Endothelial cell of umbilical vein (primary cell): ENCODE measurements at places on chromosomes 7 and 10.
A peak's percentile ranks its signal among the peaks of the same experiment; 100 is the strongest.

- DNase-seq = no peak
Observed at GRCh38 chr7:4838626-4839334, 23.1 kb downstream of the PAPOLB start.

GRCh38 chr7:159125104-159125954 is 19.3 kb downstream of the VIPR2 start:
- DNase-seq = no peak

DNA sequence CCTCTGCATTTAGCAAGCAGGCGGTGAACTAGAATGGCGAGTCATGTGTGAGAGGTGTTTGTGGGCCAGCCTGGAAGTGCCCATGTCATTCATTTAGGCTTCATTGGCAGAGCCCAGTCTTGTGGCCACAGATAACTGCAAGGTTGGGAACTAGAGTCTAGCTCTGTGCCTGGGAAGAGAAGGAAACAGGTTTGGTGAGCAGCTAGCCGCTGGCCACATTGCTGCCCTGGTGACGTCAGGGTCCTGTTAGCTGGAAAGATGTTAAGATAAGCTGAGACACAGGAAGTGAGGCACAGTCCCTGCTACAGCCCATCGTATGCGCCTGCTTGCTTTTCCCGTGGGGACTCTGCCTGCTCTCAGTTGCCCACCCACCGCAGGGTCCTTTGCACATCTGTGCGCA is 185.5 kb downstream of the CAMK1D start:
- DNase-seq = no peak

DNA sequence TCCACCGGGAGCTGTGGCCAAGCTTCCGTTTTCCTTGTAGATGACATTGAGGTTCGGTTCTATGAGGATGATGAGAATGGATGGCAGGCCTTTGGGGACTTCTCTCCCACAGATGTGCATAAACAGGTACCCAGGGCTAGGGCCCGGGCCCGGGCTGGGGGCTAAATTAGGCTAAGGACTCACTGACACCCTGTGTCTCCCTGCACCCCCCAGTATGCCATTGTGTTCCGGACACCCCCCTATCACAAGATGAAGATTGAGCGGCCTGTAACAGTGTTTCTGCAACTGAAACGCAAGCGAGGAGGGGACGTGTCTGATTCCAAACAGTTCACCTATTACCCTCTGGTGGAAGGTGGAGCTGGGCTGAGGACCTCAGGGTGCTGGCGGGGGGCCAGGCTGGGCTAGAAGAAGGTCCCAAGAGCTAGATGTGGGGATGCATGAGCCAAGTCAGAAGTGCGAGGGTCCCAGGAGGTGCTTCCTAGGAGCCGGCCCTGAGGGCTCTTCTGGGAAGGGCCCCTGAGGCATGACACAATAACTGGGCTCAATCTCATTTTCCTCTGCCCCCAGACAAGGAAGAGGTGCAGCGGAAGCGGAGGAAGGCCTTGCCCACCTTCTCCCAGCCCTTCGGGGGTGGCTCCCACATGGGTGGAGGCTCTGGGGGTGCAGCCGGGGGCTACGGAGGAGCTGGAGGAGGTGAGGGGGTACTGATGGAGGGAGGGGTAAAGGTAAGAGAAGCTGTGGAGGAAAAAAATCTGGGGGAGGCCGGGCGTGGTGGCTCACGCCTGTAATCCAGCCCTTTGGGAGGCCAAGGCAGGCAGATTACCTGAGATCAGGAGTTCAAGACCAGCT is 2.9 kb downstream of the NFKB2 start:
- DNase-seq = no peak

DNA sequence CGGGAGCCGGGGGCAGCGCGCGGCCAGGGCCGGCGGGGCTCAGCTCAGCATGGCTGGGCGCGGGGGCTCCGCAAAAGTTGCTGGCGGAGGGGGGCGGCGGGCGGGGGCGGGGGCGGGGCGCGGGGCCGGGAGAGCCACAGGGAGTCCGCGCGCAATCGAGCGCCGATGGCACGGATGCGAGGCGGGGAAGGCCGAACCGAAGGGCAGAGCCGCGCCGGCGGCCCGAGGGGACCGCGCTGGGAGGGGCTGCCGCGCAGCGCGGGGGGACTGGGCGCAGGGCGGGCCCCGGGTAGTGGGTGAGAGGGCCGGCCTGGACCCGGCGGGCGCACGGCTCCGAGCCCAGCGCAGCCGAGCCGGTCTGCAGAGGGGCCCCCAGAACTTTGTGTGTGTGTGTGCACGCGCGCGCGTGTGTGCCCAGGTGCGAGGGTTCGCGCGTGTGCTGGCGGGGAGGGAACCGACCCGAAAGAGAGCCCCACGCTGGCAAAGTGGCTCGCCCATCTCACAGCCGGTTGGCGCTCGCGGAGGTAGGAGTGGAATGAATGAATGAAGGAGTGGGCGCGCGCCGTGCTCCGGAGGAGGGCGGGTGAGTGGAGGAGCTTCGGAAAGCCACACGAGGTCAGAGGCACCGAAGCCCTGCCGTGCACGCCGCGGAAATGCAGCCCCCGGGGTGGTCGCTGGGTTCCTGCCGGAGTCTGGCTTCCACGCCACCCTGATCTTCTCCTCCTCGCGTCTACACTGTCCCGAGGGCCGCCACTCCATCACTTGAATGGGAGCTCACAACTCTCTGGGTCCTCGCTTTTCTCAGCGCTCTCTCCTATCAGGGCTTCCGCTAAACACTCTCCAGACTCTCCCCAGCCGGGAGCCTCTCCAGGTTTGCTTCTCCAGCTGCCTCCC is at the start of gene HIPK2:
Gene HIPK2 (minus strand): TSS at position 51 of the 894 bp plus-strand sequence. CDS start 375 bp downstream, outside the sequence.
- DNase-seq = peak; percentile 51

DNA sequence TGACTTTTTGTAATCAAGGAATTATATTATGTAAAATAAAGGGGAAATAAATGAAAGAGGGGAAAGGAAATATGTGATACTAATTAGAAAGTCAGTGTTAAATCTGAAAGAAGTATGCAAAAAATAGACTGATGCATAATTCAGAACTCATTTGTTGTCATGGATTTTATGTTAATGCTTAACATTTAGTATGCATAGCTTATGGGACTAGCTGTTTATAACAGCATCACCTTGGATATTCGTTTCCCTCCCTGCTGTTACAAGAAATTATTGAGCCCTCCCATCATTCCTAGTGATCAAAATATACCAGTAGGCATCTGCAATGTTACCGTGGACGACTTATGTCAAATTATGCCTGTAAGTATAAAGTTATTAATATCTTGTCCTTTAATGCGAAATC is 85.9 kb downstream of the HECTD2 start:
- no peak for DNase-seq

- DNase-seq = no peak
Observed at GRCh38 chr7:90587766-90588165, 8.4 kb upstream of the CDK14 start.

DNA sequence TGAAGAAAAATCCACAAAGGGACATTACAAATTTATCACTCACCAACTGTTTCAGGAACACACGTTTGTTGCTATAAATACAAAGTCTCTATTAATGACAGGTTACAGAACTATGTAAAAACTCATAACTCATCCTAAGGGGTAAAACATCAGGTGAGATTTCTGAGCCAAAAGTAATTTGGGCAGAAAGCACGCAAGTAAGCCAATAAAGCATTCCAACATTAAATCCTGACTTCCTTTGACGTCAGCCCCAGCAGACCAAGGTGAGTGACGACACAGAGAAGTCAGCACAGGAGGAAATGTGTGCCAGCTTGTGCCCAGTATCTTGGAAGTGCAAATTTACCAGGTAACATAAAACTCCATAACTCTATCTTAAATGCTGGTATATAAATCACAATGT is 45.7 kb downstream of the IMMP2L start:
- DNase-seq = no peak

GRCh38 chr10:42177077-42177792 is 461.1 kb downstream of the ZNF33B start:
- no peak for DNase-seq

DNA sequence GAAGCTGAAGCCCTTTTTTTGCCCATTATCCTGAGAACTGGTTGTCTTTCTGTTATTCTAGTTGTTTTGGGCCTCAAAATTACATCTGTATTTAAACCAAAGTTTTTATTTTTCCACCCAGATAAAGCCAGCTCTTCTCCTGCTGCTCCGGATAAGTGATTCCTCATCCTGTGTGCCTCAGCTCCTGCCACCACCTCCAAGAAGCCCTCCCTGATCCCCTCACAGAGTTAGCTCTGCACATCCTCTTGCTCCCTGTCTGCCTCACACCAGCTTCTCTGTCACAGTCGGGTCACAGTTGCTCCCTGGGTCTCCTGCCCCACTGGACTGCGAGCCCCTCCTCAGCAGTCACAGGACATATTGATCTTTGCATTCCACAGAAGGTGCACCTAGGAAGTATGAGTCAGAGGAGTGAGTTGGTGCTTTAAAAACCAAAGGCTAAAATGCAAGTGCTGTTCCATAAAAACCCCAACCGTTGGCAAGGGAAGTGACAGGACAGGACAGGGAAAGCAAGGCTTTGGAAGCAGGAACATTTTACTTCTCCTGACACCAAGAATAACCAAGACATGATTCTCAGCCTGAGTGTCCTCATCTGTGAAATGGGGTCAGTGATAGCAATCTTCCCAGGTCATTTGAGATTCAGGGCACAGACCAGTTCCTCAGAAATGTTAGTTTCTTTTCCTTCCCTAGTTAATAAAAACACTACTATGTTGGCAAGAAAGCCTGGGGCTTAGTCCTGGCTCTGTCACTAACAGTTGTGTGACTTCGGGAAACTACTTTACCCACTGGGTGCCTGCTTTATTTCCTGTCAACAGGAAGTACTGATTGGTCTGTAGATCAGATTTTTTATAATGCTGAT is 36.5 kb upstream of the EEPD1 start:
- no peak for DNase-seq
